Endothelial cell of umbilical vein (primary cell): ENCODE measurements at places on chromosomes 6 and 20.
A peak's percentile ranks its signal among the peaks of the same experiment; 100 is the strongest.

GRCh38 chr6:41463062-41463930 lies 82.9 kb upstream of the FOXP4 start:
- DNase-seq: peak; percentile 83

GRCh38 chr6:26594730-26595632 lies 1.8 kb upstream of the ABT1 start:
- DNase-seq: peak; percentile 36

- peak; percentile 74 for DNase-seq
Measured at GRCh38 chr6:1615151-1615852, 5.6 kb downstream of the FOXC1 start.

DNA sequence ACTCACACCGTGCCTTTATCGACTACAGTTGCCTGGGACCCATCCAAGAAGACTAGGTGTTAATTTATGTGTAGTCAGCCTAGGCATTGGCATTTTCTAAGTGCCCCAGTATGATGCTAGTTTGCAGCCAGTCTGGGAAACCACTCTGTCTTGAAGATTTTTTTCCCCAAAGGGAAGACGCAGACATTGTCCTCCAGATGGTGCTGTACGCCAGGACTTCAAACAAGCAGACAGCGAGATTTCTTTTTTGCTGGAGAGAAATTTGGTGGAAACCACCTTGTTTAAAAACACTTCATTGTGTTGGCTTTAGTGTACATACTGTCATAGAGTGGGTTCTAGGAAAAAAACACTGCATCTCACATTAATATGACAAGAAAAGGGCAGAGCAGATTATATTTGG lies 30.0 kb downstream of the ALDH5A1 start:
- DNase-seq: peak; percentile 9

GRCh38 chr20:8117636-8118035 lies 14.4 kb upstream of the PLCB1 start:
- DNase-seq: no peak

DNA sequence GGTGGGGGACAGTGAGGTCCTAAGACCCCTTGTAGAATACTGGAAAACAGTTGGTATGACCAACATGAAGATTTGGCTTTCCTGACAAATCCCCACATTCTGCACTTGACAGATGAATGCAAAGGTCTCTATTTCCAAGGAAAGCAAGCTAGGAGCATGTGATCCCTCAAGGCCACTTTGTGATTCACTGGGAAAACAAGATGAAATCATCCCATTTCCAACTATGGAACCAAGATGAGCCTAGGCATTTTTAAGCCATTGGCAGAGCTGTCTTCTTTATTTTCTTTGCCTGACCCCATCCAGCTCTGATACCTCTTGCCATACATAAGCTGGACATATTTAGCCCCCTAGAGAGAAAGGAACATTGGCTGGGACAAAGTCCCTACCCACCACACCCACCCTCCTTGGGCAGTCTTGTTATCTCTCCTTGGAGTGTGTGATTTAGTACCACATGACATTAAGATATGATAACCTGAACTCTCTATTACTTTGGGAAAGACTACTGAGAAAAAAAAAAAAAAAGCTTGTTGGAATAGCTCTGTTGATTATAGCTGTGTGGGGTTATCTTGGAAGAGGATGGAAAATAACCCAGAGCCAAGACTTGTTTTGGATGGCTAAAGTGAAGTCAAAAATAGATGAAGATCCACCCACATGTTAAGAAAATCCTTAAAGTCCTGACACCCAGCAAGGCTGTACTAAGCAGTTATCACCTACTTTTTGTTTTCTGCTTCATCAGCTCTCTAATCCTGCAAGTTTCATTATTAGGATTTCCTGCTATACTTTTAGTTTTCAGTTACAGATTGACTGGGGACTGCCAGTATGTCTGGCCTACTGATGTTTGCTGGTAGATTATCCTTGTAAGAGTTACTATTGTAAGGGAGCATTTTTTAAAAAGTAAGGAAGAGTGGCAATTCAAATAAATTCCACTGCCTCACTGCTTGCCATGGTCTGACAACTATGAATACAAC lies 90.1 kb upstream of the PREP start:
- peak; percentile 10 for DNase-seq

DNA sequence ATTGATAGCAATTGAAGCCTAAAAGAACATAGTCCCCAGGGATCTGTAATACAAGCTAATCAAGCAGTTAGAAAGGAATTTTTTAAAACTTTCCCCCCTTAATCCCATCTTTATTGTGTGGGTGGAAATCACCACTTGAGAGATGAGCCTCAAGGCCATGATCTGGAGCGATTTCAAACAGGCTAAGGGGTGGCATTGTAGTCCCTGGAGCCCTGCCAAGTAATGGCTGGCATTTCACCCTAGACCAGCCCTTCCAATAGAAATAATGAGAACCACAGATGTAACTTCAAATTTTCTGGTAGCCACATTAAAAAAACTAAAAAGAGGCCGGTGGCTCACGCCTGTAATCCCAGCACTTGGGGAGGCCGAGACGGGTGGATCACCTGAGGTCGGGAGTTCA lies 46.9 kb downstream of the PRDM1 start:
- DNase-seq: no peak

- DNase-seq: no peak
Measured at GRCh38 chr6:15341311-15342001, 95.6 kb downstream of the JARID2 start.

DNA sequence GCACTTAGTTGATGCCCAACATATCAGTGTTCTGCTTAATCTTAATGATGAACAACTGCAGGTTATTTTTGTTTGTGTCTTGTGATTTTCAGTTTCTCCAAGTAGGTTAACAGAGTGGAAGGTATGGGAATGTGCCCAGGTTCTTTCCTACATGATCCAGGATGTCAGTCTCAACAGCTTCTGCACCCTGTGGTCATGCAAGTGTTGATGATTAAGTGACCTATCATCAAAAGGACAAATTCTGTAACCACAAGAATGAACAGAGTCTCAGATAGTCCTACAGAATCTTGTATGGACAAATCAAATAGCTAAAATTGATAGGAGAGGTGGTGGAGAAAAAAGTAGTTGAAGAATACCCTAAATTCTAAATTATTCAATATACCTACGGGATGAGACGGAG lies 26.1 kb downstream of the MAN1A1 start:
- no peak for DNase-seq

- no peak for DNase-seq
Measured at GRCh38 chr6:5670811-5671561, 335.7 kb downstream of the NRN1 start.

DNA sequence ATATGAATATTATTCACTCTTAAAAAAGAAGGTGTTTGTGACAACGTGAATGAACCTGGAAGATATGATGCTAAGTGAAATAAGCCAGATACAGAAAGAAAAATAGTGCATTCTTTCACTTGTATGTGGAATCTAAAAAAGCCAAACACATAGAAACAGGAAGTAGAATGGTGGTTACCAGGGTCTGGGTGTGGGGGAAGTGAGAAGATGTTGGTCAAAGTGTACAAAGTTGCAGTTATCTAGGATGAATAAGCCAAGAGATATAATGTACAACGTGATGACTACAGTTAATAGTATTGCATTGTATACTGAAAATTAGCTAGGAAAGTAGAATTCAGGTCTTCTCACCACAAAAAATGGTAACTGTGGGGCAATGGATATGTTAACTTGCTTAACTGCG lies 151.1 kb upstream of the HCRTR2 start:
- DNase-seq: no peak

- no peak for DNase-seq
Measured at GRCh38 chr20:37420610-37421009, 74.7 kb downstream of the SRC start.

- DNase-seq: no peak
Measured at GRCh38 chr6:156718647-156719394, 58.4 kb upstream of the ARID1B start.

- no peak for DNase-seq
Measured at GRCh38 chr6:5081955-5082354, 3.2 kb upstream of the PPP1R3G start.

DNA sequence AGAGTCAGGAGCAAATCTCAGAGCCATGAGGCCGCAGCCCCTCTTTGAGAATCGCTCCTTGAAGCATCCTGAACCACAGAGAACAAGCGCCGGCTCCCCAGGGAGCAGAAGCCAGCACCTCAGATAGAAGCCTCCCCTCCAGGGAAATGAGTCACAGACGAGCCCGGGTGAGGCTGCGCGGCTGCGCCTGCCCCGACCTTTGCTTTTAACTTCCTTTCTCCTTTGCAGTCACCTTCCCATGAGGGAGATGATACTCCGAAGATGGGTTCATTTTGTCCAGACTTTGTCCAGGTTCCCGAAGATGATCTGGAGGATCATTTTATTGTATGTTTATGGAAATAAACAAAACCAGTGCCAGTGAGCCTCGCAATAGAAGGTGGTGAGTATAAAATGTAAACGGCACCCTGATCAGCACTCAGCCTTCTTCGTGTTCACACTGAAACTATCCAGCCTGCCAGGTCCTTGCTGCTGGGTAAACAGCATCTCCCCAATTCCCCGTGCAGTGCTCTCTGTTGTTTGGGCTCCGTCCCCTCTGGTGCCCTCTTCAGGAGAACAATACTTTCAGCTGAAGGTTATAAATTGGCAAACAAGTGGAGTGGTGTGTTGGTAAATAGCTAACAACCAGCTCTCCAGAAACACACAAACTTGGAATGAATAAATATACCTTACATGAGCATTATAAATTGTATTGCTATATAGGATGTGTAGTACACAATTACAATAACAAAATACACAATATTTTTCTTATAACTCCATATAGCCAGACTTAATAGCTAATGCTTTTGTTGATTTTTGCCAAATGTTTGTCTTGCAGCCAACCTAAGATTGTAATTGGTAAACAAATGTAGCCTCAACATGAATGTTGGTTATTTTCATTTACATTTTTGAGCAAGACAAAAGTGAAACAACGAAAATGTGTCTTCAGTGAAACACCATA lies 41.4 kb upstream of the TMEM181 start:
- peak; percentile 71 for DNase-seq

DNA sequence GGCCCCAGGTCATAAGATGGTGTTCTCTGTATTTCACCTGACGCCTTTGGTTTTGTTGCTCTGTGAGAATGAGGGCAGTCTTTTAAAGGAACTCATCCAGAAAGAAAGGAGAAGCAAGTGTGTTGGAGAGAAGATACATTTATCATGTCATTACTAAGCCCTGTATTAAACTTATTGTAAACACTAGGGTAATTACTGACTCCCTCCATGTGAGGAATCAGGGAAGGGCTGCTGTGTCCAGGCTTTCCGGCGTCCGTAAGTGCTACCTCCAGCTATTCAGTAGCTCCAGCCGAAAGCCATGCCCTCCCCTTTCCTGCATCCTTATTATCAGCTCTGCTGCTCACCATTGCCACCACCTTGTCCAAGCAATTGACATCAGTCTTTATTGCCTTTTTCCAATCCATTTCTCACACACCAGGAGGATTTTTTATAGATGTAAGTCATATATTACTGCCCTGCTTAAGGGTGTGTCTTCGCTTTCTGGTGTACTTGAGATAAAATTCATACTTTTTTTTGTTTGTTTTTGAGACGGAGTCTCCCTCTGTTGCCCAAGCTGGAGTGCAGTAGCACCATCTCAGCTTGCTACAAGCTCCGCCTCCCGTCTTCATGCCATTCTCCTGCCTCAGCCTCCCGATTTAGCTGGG lies 94.7 kb downstream of the RPP40 start:
- no peak for DNase-seq

GRCh38 chr20:57844626-57845596 lies 135.1 kb upstream of the PMEPA1 start:
- no peak for DNase-seq

- DNase-seq: no peak
Measured at GRCh38 chr6:1337791-1338190, 25.9 kb downstream of the FOXQ1 start.

DNA sequence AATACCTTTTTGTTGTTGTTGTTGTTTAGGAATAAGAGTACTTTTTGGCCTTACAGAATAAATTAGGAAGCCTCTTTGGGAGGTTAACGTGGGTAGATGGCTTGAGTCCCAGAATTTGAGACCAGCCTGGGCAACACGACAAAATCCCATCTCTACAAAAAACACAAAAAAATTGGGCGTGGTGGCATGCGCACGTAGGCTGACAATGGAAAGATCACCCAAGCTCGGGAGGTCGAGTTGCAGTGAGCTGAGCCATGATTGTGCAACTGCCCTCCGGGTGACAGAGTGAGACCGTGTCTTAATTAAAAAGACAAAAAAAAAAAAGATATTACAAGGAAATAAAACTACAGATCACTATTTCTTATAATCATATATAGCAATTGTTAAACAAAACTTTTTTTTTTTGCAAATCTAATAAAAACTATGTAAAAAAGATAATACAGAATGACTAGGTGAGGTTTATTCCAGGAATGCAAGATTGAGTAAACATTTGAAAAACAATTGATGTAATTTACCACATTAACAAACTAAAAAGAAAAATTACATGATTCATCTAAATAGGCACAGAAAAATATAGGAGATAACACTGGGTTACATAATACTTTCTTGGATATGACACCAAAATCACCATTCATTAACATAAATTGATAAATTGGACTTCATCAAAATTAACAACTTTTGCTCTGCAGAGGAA lies 43.6 kb upstream of the ASCC3 start:
- no peak for DNase-seq

- DNase-seq: no peak
Measured at GRCh38 chr6:72873433-72873832, 251.6 kb downstream of the KCNQ5 start.

- no peak for DNase-seq
Measured at GRCh38 chr6:108732091-108732870, 115.9 kb upstream of the ARMC2 start.
